Muscle of back (tissue), 13 donors: ENCODE measurements at places on chromosomes 6 and 20. TPM values are rescaled to one million over a fixed set of nuclear protein-coding genes. Genes with fewer than 3 reads are reported as not detected.

- DNase-seq: no peak
Observed at GRCh38 chr20:10711903-10712451, 38.2 kb upstream of the JAG1 start.

GRCh38 chr6:48134246-48134645 is 23.2 kb upstream of the PTCHD4 start:
- DNase-seq: no peak

- no peak for DNase-seq
Observed at GRCh38 chr20:47295921-47296426, 60.5 kb downstream of the ZMYND8 start.

DNA sequence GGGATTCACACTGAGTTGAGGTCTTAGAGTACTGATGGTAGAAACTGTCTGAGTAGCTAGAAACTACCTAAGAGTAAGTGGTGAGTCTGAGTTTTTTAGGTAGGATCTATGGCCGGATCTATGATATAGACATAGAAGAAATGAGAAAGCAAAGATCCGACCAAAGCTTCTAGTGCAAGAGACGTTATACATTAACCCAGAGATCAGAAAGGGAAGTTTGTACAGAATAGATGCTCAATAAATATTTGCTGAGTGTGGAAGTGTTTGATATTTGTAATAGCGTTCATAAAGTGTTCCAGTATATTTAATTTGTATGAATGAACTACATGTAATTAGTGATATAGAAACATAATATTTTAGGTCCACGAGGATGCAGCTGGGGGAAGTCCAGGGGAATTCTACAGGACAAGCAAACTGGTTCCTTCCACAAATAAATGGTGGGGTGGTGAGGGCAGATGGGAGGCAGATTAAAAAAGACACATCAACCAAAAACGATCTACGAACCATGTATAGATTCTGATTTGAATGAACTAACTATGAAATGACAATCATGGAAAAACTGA is 31.9 kb upstream of the JARID2 start:
- DNase-seq: no peak

- DNase-seq: peak; percentile 81
Observed at GRCh38 chr20:50320901-50321796, 130.5 kb downstream of the CEBPB start.

DNA sequence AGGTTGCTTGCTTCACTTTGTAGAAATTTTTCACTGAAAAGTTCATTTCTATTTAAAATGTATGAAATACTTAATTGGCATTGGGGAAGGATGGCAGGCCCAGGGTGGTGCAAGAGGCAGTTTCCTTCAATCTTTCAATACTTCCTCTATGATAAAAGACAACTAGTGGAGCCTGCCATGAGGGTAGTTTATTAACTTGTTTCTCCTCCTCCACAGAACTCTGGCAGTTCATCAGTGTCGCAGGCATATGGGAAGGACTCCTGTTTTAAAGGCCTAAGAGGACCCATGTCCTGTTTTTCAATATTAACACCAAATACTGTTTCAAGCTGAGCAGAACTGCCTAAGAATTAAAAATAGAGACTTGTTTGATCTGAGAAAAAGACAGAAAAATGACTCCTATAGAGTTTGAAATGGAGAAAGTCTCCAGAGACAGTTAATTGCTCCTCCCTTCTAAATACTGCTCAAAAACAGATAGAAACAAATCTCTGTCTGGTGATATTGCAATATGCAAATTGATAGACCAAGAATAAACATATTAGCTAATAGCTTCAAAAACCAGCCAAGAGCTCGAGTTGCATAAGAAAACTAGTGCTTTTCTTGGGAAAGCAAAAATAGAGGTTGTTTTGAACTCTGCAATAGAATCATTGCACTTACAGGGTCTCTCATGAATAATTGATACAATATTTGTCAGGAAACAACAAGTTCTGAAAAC is 665.7 kb upstream of the SLC35B3 start:
- no peak for DNase-seq

DNA sequence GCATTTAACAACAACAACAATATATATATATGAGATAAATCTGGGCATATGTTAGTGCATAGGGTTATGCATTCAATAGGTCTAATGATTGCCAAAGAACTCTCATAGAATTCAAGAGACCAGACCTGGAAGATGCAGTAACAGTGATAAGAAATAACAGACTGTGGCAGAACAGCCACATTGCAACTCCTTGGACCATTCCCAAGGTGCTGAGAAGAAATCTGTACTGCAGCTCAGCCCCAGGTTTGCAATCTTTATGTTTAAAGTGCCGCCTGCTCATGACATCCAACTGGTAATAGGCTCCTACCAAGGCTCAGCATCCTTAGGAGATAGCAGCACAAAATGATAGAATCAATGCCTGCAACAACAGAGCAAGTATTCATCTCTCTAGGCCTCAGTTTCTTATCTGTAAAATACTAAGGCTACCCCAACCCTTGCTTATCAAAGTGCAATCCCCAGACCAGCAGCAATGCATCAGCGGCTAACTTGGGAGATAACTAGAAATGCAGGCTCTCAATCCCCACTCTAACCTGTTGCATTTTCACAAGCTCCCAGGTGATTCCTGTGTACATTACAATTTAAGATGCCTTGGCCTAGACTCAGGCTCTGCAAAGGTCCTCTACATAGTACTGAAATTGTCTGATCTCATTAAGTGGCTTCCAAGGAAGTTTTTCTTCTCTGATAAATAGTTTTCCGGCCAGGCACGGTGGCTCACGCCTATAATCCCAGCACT is 30.6 kb upstream of the PIM1 start:
- DNase-seq: no peak

DNA sequence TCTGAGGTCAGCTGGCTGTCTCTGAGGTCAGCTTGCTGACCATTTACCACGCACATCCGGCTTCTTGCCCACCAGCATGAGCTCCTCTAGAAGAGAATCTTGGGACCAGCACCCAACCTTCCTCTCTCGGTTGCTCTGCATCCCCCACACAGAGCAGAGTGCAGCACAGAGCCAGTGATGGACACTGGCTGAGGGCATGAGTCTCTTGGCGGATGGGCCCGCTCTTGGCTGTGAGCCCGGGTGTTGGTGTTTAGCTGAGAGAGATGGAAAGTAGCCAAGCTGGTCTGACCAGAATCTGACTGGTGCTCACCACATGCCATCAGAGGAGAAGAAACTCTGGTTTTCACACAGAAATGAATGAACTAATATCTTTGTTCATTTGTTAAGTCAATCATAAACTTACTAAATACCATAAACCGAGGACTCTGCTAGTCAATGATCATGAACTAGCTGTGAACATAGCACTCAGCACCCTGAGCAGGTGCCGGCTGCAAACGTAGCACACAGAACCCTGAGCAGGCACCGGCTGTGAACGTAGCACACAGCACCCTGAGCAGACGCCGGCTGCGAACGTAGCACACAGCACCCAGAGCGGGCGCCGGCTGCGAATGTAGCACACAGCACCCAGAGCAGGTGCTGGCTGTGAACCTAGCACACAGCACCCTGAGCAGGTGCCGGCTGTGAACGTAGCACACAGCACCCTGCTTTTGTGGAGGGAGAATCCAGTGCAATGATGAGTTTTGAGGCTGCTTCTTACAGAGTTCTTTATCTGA is 10.4 kb upstream of the THBS2 start:
- DNase-seq: no peak

GRCh38 chr6:37504024-37504423 is 4.3 kb upstream of the CCDC167 start:
- no peak for DNase-seq

DNA sequence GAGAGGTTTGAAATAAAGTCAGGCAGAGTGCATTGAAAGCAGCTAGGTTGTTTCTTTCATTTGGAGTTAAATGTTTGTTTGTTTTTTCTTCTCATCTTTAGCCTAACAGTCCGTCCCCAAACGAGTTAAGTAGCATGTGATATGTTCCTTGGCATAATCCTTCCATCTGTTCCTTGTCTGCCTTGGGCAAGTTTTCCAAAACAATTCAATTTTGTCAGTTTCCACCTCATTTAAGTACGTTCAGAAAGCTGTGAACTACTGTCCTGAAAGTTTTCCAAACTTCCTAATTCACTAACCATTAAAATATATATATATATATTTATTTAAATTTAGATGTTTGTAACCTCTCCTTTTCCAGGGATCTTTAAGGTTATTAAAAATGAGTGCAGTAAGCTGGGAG is 61.8 kb upstream of the HDAC2 start:
- DNase-seq: no peak

DNA sequence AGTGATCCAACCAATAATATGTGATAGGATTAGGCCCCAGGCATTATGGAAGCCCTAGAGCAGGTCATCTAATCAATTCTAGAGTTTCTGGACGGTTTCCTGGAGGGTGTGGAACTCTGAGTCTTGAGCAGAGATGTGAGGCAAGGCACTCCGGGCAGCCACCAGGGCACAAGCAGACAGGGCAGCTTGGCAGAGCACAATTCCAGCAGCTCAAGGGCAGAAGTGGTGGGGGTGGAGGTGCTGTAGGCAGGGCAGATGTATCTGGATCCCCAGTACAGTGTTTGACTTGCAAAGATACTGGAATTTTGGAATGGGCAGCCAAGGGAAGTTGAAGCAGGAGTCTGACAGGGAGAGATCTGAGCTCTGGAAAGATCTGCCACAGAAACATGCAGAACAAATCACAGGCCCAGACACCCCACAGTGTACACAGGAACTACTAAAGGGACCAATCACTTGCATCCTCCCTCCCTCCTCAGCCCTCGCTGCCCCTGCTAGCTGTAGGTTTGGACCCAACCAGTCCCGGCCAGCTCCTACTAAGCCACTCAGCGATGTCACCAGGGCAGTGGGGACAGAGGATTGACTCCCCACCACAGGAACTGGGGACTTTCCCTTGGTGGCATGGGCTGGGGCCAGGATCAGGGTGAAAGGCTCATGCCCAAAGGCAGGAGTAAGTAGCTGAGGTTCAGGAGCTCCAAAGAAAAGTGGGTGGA is 47.0 kb downstream of the TFEB start:
- no peak for DNase-seq

- DNase-seq: no peak
Observed at GRCh38 chr20:52682237-52682636, 289.9 kb upstream of the TSHZ2 start.

- DNase-seq: peak; percentile 64
Observed at GRCh38 chr6:109456710-109457561, 1.4 kb upstream of the MICAL1 start.

- DNase-seq: no peak
Observed at GRCh38 chr20:30816182-30816645, 441.2 kb upstream of the DEFB115 start.

- no peak for DNase-seq
Observed at GRCh38 chr6:154996016-154996590, 988 bp downstream of the TIAM2 start.

DNA sequence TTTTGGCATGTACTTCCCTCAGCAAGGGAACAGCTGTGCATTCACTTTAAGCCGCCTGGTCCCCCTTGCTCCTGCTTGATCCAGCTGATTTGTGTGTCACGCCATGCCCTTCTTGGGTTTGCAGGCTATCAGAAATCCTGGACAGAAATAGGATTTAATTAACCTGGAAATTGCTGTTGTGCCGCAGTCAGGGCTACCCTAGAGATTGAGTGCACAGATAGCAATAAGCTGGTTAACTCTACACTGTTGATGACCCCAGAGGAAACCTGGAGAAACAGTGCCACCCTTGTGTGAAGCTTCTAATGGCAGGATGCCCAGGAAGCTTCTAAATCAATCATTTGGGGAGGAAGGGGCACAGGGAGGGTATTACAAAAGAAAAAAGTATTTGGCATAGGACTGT is 199.0 kb downstream of the JARID2 start:
- DNase-seq: no peak

GRCh38 chr20:50062006-50062838 is 50.7 kb downstream of the UBE2V1 start:
- no peak for DNase-seq

DNA sequence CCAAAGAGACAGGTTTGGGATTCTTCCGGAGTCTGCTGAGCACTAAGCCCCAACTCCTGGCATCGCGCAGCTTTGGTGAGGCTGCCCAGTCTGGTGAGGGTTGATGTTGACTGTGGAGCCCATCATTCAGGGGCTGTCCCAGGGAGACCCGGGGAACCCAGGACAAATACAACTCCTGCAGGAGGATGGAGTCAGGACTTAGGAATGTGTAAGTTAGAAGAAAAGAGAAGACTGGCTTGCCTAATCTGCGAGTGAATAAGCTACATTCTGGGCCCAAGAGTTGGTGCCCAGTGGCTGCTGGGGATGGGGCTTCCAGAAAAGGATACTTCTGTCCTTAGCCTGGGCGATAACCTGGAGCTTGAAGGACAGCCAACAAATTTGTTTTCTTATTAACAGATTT is 47.9 kb downstream of the STK35 start:
- DNase-seq: no peak

- peak; percentile 40 for DNase-seq
Observed at GRCh38 chr20:2114990-2115681, 13.5 kb downstream of the STK35 start.

- DNase-seq: no peak
Observed at GRCh38 chr6:379410-380181, 12.0 kb upstream of the IRF4 start.

DNA sequence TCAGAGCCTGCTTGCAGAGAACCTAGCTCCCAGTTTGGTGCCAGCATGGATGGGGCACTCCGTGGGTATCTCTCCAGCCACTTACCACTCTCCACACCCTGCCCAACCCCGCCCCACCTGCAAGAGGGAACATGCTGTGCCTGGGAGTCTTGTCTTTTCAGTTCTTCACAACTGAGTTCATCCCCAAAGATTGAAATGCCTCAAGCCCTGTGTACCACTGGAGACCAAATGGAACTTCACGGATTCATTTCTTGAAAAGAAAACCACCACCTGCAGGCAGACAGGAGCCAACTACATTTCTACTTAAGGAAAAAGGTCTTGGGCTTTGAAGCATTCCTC is 50.1 kb downstream of the TRERF1 start:
- DNase-seq: no peak

DNA sequence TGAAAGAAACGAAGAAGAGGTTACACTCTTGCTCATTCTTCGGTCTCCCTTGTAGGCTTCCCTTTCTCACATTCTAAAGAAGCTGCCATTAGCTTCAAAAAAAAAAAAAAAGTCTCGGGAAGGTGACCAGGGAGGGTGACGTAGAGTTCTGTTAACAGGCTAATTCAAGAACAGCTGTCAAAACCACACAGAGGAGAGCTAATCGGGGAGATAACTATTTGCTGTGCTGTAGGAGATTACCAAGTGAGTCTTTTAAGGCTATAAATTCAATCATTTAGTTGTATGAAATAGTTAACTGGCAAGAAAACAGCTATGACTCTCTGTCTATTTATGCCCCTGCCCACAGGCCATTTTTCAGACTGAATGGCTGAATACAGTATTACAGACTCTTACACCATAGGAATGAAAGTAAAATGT is 256.8 kb downstream of the SYNE1 start:
- DNase-seq: peak; percentile 89

The MCHR2 gene
- polyA plus RNA-seq: not detected

The RBM38 gene
- 51.7 TPM for polyA plus RNA-seq

The APOBEC2 gene
- polyA plus RNA-seq: 430 TPM

The RIMS1 gene
- polyA plus RNA-seq: 0.43 TPM

The BTNL2 gene
- polyA plus RNA-seq: 1.2 TPM

The NUDT3 gene
- 28.2 TPM for polyA plus RNA-seq

The KCNS1 gene
- 0.03 TPM for polyA plus RNA-seq

The DUSP15 gene
- 1.7 TPM for polyA plus RNA-seq

The PNPLA1 gene
- 1.7 TPM for polyA plus RNA-seq

The OGFRL1 gene
- polyA plus RNA-seq: 11.7 TPM

The FANCE gene
- polyA plus RNA-seq: 17.6 TPM

The FGD2 gene
- polyA plus RNA-seq: 2.6 TPM

The TMC2 gene
- 0.05 TPM for polyA plus RNA-seq

The ASIP gene
- polyA plus RNA-seq: 4.9 TPM

The TTI1 gene
- 19.3 TPM for polyA plus RNA-seq
